ENCODE measurements at places on chromosomes 2 and 18.
A peak's percentile ranks its signal among the peaks of the same experiment; 100 is the strongest.

DNA sequence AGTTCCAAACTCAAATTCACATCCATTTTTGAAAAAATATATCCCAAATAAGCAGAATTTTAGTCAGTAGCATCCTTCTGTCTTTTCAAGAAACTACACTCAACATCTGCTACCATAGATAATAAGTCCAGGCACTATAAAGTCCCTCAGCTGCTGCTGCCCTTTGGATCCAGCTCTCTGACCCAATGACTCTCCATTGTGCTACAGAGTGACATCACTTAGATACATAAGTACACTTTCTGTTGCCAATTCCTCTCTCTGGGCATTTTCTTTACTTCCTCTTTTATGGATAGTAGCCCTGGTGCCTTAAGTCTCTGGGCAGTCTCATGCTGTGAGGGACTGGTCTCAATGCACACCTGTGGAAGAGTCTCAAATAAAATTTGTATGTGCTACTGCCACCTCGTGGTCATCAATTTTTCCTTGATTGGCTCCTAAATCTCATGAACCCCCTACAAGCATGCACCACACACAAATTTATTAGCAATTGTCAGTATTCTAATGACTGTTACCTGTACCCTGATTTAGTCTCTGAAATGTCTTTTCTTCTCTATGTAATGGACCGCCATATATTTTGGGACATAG is 219.2 kb downstream of the LRP1B start:
- peak; percentile 51 for DNase-seq

DNA sequence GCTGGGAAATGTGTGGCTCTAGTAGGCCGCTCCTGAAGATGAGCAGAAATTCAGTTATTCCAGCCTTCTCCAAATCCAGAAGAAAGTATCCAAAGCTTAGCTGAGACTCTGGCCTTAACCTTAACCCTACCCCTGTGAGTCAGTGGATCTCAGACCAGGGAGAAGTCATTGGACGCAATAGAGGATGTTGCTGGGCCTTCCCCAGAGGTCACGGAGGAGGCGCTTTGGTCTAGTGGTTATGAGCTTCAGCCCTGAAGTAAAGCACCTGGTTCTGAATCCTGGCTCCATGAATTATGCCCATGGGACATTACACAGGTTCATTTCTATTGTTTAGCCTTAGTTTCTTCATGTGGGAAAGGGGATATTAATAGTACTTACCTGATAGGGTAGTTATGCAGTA is 24.0 kb downstream of the PKDCC start:
- no peak for DNase-seq

DNA sequence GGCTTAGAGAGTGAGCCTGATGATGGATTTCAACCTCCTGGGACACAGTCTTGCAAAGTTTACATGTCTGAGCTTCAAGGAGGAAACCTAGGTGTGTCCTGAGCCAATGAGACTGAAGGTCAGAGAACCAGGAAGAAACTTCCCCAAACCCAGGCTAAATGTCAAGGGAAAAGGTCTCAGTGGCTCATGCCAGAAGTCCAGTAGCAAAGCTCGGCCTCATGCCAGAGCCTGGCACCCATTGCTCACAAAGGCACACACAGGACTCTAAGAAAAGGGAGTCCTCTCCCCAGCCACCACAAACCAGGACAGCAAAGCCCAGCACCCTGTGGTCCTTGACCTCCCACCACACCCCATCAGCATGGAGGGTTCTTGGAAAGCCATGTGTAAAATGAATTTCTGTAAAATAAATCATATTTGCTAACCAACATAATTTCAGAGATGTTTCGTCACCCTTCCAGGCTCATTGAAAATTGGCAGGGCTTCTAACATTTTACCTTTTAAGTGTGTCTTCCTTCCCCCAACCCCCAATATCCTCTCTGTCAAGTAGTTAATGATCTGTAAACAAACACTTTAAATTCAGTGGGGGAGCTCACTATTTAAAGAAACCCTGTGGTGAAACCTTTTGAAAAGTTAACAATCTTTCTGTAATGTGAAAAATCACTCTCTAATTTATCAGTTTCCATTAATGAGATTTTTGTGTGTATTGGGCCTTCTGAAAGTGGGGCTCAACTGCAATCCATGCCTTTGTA is 77.1 kb downstream of the BCL11A start:
- no peak for DNase-seq

GRCh38 chr18:13871701-13872100 is 43.6 kb downstream of the MC2R start:
- no peak for DNase-seq

- no peak for DNase-seq
These were observed 119.6 kb upstream of the EPAS1 start for GRCh38 chr2:46177461-46178089.

GRCh38 chr2:65706411-65706810 is 274.0 kb upstream of the SPRED2 start:
- DNase-seq, result no peak

DNA sequence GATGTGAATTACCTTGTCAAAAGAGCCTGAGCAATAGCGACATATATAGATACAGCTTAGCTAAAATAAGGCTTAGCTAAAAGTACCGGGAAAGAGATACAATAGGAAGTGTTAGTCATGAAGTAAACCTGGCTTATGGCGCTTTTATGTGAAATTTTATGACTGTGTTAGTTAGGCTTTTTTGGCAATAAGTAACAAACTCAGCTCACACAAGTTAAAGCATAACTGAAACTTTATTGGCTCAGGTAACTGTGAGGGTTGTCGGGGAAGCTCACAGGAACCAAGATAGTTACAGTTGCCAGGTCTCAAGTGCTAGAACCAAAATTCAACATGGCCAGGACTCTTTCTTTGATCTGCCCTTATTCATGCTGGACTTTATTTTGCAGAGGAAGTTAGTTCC is 925.0 kb upstream of the GYPC start:
- DNase-seq, result no peak

- DNase-seq, result no peak
These were observed 111.7 kb downstream of the ACOXL start for GRCh38 chr2:110843959-110844510.

- DNase-seq, result no peak
These were observed 16.8 kb downstream of the PPP1CB start for GRCh38 chr2:28768422-28768821.

Data from WERI-Rb-1 (cell line).